ENCODE measurements at places on chromosomes 7 and 10. TPM values are rescaled to one million over a fixed set of nuclear protein-coding genes. Genes with fewer than 3 reads are reported as not detected.

SPDYE2 gene
- not detected for total RNA-seq

CPXM2 gene
- not detected for total RNA-seq

VCL gene
- total RNA-seq = 12.4 TPM

DNA sequence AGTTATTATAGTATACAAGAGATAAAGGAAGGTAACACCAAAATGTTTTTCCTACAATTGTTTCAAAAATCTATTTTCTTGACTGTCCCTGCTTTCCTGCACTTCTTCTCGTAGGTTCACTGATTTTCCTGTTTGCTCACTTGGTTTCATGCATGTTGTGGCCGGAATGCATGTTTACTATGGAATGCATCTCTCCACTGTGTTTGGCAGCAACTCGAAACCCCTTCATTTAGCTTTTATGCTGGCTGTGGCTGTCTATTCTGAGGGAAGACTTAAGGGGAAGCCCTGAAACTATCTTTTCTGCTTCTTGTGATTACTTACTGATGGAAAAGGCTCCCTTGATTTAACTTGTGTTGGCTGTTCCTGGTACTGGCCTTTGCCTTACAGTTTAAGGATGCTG lies 120.3 kb downstream of the NRG3 start:
- DNase-seq = no peak

SH2D4B gene
- total RNA-seq = 0.13 TPM

All from activated T-cell treated with anti-CD3 and anti-CD28 coated beads, Interleukin-2, amount 50 U/mL, for 4 hours (primary cell).